ENCODE measurements at places on chromosomes 13 and 19. TPM values are rescaled to one million over a fixed set of nuclear protein-coding genes. Genes with fewer than 3 reads are reported as not detected.

LILRB5 gene
- total RNA-seq = not detected

IFNL1 gene
- not detected for total RNA-seq

ZNF69 gene
- not detected for total RNA-seq

DNA sequence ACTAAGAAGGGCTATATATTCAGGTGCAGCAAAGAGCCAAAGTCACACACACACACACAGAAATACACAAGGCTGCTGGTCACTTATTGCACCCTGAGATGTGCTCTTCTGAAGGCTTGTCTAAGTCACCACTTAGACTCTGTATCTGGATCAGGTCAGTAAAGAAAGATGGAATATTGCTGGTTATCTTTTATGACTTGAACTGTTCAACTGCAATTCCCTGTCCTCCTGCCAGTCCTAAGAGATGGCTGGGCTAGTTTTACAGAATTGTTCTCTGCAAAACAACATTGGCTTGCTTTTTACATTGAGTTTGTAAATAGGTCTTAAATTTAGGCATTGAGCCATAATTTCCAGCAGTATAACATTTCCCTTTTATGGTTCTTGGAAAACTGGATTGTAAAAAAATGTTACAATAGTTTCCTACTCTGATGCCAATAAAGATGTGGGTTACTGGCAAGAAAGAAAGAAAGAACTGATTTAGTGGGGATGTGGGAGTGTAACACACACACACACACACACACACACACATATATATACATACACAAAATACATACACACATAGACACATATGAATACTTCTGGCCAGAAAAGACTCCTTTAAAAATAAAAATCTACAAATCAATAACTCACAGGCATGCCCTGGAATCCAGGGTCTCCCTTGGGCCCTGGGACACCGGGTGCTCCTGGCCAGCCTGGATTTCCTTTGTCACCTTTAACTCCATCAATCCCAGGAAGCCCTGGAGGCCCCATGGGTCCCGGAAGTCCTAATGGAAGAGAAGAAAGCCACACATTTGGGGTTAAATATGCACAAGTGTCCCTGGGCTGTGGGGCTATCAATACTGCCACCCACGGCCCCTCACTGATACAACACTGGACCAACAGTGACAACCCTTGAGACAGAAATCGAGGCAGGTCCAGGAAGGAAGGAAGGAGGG lies 137.7 kb downstream of the COL4A1 start:
- peaks cover 23% of the 10 kb centered on the region for H3K36me3 ChIP-seq
- DNase-seq = no peak
- H3K4me1 ChIP-seq = no peaks in the 10 kb centered on the region
- no peaks in the 10 kb centered on the region for H3K27me3 ChIP-seq
- peak overlapping the region; percentile 29 for H3K27ac ChIP-seq

GRCh38 chr13:51453959-51454703 lies 1.3 kb upstream of the INTS6 start:
- H3K27ac ChIP-seq = peak overlapping the region; percentile 94
- no peaks in the 10 kb centered on the region for H3K27me3 ChIP-seq
- peaks cover 62% of the 10 kb centered on the region for H3K36me3 ChIP-seq

- no peaks in the 10 kb centered on the region for H3K4me1 ChIP-seq
- no peak for DNase-seq
- H3K27ac ChIP-seq = no peak overlapping the region
- H3K27me3 ChIP-seq = peaks cover 8% of the 10 kb centered on the region
Measured at GRCh38 chr13:111401755-111402154, 81.3 kb downstream of the TEX29 start.

GRCh38 chr19:10412257-10412977 lies 7.9 kb upstream of the PDE4A start:
- H3K27ac ChIP-seq = no peak overlapping the region
- H3K27me3 ChIP-seq = peaks cover 8% of the 10 kb centered on the region
- no peak overlapping the region for H3K4me3 ChIP-seq
- H3K4me1 ChIP-seq = peaks cover 7% of the 10 kb centered on the region
- no peak for DNase-seq

- DNase-seq = no peak
- H3K4me3 ChIP-seq = no peak overlapping the region
- no peaks in the 10 kb centered on the region for H3K4me1 ChIP-seq
- no peak overlapping the region for H3K27ac ChIP-seq
- no peaks in the 10 kb centered on the region for H3K36me3 ChIP-seq
Measured at GRCh38 chr13:111506621-111507020, 186.2 kb downstream of the TEX29 start.

DNA sequence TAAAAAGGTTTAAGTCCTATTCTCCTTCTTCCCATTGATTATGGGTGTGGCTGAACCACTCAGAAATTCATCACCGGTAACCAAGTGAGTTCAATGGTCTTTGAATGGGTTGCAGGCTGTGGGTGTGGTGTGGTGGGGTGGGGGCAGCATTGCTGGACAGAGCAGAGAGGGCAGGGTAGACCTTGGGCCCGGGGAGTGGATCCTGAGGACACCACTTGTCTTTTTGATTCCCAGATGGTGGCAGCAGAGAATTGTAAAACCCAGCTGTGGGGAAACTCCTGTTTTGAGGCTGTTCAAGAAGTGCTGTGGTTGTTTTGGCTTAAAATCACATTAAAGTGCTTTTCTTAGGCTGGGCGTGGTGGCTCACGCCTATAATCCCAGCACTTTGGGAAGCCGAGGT lies 45.8 kb upstream of the RGCC start:
- H3K27ac ChIP-seq = no peak overlapping the region
- H3K4me3 ChIP-seq = no peak overlapping the region
- H3K4me1 ChIP-seq = no peaks in the 10 kb centered on the region
- no peaks in the 10 kb centered on the region for H3K27me3 ChIP-seq

- no peak overlapping the region for H3K4me3 ChIP-seq
- H3K36me3 ChIP-seq = peaks cover 51% of the 10 kb centered on the region
- H3K4me1 ChIP-seq = peaks cover 37% of the 10 kb centered on the region
- peak overlapping the region; percentile 55 for H3K27ac ChIP-seq
- no peak for DNase-seq
- no peaks in the 10 kb centered on the region for H3K27me3 ChIP-seq
Measured at GRCh38 chr13:20990910-20991525, 70.4 kb downstream of the LATS2 start.

- peak overlapping the region; percentile 98 for H3K4me3 ChIP-seq
- no peaks in the 10 kb centered on the region for H3K27me3 ChIP-seq
- no peak for DNase-seq
- H3K4me1 ChIP-seq = peaks cover 31% of the 10 kb centered on the region
- H3K27ac ChIP-seq = peak overlapping the region; percentile 96
- peaks cover 55% of the 10 kb centered on the region for H3K36me3 ChIP-seq
Measured at GRCh38 chr13:36998624-36999041, 507 bp downstream of the ALG5 start.

- H3K27ac ChIP-seq = no peak overlapping the region
- H3K27me3 ChIP-seq = no peaks in the 10 kb centered on the region
- H3K36me3 ChIP-seq = no peaks in the 10 kb centered on the region
- H3K4me3 ChIP-seq = no peak overlapping the region
Measured at GRCh38 chr13:97544031-97544765, 110.2 kb downstream of the RAP2A start.

GRCh38 chr13:40657307-40657706 lies 9.1 kb downstream of the FOXO1 start:
- H3K36me3 ChIP-seq = peaks cover 81% of the 10 kb centered on the region
- H3K4me1 ChIP-seq = peaks cover 38% of the 10 kb centered on the region
- no peak overlapping the region for H3K27ac ChIP-seq

Measured in MCF 10A (cell line).